Smooth muscle cell of the brain vasculature (primary cell): ENCODE measurements at places on chromosomes 2 and 18.

DNA sequence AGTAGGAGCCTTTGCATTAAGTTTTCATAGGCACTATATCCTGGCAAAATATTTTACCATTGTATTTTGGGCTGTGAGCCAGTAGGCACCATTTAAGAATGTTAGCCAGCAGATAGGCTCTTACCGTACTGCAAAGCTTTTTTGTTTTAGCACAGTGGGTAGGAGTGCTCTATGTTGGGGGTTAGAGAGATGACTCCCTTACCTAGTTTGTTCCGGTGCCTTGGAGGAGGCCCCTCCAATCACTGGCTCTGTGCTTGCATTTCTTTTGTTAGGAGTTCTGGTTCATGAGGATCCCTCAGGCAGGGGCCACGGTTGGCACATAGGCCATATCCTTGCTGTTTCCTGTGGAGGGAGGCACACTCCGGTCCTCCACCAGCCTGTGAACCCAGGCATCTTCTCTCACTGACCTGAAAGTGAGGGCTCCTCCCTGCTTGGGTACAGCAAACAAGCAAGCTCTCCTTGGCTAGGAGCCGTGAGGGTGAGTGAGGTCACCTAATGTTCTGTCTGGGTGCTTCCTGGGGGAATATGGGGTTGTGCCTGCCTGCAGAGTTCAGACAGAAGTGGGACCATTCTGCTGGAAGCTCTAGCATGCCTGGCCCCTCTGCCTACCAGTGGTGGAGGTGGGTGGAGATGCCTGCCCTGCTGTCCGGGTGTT, 29.8 kb downstream of the LTBP1 start:
- no peak for DNase-seq

GRCh38 chr18:63316612-63317555, 2.7 kb downstream of the BCL2 start:
- DNase-seq: no peak

DNA sequence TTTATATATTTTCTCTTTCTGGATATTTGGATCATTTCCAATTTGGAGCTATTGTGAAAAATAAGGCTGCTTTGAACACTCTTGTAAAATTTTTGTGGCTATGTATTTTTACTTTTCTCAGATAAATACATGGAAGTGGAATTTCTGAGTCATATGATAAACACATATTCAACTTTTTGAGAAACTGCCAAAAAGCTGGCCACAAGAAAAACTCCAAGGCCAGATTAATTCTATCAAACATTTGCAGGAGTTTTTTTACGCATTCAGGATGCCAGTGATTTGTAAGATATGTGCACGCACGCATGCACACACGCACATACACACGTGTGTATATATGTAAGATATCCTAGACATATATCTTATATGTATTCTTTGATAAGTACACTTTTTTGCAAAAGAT, 477.5 kb upstream of the SPHKAP start:
- peak; percentile 75 for DNase-seq

- DNase-seq: no peak
Observed at GRCh38 chr2:151114874-151115273, 146.8 kb downstream of the RBM43 start.

DNA sequence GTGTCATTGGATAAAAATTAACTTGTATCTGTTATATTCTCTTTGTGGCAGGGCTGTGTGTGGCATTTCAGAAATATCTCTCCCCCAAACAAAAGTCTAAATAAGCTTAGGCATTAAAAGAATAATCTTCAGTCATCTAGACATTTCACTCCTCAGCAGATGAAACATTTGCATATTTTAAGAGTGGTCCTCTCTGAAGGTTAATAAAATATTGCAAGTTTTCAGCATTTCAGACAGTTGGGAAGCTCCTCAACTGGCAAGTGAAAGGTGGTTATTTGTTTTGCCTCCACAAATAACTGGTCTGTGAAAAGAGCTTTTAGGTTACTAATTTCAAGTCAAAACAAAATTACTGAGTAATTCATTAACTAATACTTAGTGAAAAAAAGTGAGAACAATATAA, 462.6 kb downstream of the EPHA4 start:
- DNase-seq: no peak

- DNase-seq: no peak
Observed at GRCh38 chr2:228239207-228239906, 57.9 kb upstream of the SPHKAP start.

- DNase-seq: no peak
Observed at GRCh38 chr2:25293145-25293544, 48.6 kb downstream of the DNMT3A start.

DNA sequence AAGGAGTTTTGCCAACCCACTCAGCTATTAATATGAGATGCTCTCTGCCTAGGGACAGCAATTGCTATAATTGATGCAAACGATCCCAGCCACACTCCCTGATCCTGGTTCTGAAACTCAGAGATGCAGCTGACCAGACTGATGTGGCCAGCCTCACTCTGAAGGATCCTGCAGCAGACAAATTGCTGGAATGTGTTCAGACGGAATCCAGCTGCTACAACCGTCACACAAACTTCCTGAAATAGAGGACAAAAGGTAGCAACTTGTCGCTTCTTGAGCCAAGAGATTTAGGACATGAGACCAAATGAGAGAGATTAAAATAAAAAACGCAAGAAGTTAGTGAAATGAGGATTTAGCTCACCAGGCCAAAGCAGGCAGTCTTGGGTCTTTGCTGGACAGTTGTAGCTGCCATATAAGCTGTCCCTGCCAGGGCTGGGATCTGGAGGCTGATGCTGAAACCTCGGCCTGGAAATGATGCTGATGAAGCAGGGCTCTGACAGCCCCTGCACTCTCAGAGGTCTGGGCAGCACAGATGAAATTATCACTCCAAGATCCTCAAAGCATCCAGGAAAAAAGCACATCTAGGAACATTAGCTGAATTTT, 8.3 kb upstream of the YWHAQ start:
- DNase-seq: no peak

- DNase-seq: no peak
Observed at GRCh38 chr2:236763857-236764256, 194.2 kb downstream of the ACKR3 start.

GRCh38 chr18:4454537-4455112, 482 bp downstream of the DLGAP1 start:
- DNase-seq: no peak

DNA sequence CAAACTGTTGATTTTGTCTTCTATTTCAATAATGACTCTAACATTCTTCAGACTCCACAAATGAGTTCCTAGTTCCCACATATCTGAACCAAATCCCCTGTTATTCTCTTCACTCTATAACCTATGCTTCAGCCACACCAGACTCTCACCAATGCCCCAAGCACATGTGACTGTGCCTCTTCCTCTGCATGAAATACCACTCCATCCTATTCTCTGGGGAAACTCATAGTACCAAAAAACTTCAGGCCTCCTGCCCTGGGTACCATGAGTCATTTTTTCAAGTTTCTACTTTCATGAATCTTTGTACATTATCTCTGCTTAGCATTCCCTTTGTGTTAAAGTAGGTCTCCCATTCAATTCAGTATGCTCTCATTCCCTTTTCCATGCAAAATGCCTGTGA, 353.2 kb downstream of the ZEB2 start:
- no peak for DNase-seq

- DNase-seq: no peak
Observed at GRCh38 chr2:68839260-68839833, 31.9 kb downstream of the BMP10 start.

GRCh38 chr2:54673501-54673998, 49.9 kb upstream of the EML6 start:
- no peak for DNase-seq

- DNase-seq: no peak
Observed at GRCh38 chr2:9102861-9103662, 99.6 kb upstream of the MBOAT2 start.

- no peak for DNase-seq
Observed at GRCh38 chr2:191443446-191443845, 198.2 kb downstream of the MYO1B start.

DNA sequence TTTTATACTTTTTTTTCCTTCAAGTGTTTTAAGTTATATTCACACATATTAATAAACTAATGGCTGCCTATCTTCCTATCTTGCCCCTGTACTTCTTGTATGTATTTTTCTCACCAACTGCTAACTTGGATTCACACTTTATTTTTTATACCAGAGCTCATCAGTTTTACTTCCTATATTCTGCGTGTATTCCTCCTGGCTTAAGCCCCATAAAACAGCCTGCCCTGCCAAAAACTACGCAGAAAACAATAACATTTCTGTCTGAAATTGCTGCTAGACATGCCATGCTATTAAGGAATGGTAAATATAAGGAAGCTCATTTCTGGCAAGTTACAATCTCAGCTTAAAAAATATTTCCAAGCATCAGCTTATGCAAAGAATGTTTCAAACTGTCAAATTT, 172.3 kb downstream of the UBE2E3 start:
- no peak for DNase-seq

DNA sequence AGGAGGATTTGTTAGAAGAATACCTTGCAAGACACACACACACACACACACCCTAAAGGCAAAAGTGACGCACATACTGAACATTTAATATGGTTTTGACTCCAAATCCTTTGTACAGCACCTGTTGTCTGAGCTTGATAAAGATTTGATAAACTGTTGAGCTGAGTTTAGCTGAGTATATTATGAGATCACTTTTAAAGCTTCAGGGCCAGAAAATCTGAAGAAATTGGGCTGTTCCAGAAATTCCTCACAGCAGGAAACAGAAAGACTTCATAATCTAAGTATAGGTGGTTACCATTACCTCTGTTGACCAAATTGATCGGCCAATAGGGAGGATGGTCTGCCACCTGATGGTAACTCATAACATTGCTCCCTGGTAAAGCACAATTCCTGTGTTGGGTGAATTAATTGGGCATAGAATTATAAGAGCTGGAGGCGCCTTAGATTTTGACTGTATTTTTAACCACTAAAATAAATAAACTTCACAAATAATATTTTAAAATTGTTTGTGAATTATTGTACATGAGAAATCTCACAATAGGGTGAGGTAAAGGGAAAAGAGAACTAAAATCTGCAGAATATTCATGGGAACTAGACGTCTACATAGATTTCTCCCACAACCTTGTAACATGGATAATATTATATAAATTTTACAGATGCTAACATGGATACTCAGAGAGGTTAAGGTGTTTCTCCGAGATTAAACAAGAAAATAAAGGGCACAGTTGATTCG, 21.8 kb upstream of the RPIA start:
- DNase-seq: no peak

DNA sequence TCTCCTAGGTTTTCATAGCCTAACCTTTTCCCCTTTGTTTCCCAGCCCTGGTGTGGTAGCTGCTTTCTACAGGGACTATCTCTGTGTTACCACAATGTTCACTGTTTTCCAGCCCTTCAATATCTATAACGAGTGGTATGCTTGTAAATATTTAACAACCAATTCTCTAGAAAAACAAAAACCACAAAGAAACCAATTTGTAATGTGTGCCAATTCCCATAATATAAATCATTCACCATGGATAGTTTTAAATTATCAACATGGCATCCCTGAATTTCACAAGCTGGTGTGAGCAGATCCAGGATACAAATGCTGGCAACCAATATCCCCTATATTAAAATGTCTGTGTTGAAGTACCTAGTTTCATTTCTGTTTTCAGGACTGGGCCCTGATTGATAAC, 207.5 kb upstream of the FBXO11 start:
- no peak for DNase-seq

DNA sequence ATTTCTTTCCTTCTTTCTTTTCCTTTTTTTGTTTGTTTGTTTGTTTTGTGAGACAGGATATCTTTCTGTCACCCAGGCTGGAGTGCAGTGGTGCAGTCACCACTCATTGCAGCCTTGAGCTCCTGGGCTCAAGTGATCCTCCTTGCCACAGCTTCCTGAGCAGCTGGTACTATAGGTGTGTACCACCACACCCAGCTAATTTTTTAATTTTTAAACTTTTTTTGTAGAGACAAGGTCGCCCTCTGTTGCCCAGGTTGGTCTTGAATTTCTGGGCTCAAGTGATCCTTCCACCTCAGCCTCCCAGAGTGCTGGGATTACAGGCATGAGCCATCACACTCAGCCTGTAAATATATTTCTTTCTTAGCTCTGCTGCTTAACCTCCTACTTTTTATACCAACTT, 83.4 kb upstream of the CYP20A1 start:
- DNase-seq: no peak

GRCh38 chr2:42618116-42618515, 49.7 kb downstream of the MTA3 start:
- no peak for DNase-seq

- no peak for DNase-seq
Observed at GRCh38 chr18:25814841-25815458, 275.5 kb downstream of the SS18 start.

GRCh38 chr2:168757223-168757622, 45.2 kb upstream of the NOSTRIN start:
- no peak for DNase-seq

DNA sequence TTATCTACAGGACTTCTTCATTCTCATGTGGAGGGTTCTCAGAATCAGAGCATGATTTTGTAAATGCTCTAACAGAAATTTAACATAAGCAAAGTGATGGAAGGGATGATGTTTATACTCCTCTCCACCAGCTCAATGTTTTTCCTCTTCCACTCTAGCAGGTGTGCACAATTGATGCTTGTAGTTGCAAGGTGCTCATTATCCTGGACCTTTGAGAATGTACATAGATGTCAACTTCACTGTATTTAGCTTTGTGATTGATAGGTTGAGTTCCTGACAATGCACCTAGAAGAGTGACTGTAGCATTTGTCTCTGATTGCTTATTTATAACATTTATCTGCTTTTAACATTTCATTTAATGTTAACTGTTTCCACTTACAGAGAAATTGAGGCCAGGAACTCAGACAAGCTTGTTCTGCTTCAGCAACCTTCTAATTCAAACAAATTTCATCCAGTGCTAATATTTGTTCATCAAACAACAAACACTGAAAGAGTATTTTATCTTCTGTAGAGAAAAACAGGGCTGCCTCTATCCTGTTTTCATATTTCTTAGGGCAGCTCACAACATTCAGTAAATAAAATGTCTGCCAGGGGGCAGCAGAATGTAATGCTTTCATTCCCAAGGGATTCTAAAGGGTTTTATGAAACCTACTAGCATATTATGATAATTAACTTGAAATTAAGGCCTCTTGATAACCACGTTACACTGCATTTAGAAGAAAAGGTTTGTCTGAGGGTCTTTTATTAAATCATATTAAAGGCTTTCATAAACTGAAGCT, 127.9 kb upstream of the NOL4 start:
- DNase-seq: no peak

GRCh38 chr2:197601726-197602125, 73.7 kb downstream of the RFTN2 start:
- DNase-seq: no peak

DNA sequence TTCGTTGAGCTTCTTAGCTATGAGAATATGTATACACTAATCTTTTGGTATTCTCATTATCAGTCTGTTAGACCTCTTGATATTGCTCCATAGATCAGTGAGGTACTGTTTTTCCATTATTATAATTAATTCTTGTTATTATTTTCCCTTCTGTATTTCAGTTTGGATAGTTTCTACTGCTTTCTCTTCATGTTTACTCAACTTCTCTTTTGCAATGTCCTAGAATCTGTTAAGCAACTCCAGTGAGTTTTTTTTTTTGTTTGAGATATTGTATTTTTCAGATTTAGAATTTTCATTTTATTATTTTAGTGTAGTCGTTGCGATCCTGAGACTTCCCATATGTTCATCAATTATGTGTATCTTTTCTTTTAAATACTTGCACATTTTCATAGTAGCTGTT, 260.8 kb downstream of the SETBP1 start:
- no peak for DNase-seq

- no peak for DNase-seq
Observed at GRCh38 chr2:58720770-58721697, 479.9 kb upstream of the FANCL start.
